ENCODE measurements at places on chromosomes 7 and 10. TPM values are rescaled to one million over a fixed set of nuclear protein-coding genes. Genes with fewer than 3 reads are reported as not detected.
A peak's percentile ranks its signal among the peaks of the same experiment; 100 is the strongest.

DNA sequence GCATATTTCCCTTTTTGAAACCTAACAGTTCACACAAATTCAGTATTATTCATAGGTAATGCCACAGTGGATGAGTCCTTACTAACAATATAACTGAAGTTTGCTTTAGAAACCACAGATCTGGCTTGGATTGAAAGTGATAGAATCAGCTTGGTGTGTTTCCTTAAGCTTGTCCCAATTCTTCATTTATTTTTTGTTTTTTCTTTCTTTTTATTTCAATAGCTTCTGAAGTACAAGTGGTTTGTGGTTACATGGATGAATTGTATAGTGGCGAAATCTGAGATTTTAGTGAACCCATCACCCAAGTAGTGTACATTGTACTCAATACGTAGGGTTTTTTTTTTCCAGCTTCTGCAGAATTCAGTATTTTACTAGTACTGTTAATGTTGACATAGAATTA lies 518.2 kb upstream of the SEMA3D start:
- no peaks in the 10 kb centered on the region for H3K36me3 ChIP-seq
- H3K27ac ChIP-seq = no peak overlapping the region
- no peak overlapping the region for H3K4me3 ChIP-seq

Gene KCND2
- 0.19 TPM for total RNA-seq

DNA sequence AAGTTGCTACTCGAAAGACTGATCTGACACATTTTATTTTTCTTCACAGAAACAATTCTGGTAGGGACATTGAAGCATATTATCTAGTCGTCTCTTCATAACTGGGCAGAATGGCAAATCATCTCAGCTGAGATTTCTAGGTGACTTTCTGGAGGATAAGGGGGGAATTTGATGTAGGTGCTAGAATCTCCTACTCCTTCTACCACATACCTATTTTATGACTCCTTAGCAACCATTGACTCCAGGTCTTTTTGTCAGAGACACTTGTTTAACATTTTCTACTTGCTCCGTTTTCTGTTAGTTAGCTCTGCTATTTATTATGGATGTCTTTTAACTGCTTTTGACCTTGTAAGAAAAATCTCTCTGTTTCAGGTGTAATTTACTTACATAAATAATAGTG lies 380.9 kb upstream of the SEMA3C start:
- H3K27me3 ChIP-seq = no peaks in the 10 kb centered on the region
- H3K4me1 ChIP-seq = no peaks in the 10 kb centered on the region
- H3K4me3 ChIP-seq = no peak overlapping the region
- no peak for DNase-seq
- H3K36me3 ChIP-seq = no peaks in the 10 kb centered on the region
- H3K27ac ChIP-seq = no peak overlapping the region

DNA sequence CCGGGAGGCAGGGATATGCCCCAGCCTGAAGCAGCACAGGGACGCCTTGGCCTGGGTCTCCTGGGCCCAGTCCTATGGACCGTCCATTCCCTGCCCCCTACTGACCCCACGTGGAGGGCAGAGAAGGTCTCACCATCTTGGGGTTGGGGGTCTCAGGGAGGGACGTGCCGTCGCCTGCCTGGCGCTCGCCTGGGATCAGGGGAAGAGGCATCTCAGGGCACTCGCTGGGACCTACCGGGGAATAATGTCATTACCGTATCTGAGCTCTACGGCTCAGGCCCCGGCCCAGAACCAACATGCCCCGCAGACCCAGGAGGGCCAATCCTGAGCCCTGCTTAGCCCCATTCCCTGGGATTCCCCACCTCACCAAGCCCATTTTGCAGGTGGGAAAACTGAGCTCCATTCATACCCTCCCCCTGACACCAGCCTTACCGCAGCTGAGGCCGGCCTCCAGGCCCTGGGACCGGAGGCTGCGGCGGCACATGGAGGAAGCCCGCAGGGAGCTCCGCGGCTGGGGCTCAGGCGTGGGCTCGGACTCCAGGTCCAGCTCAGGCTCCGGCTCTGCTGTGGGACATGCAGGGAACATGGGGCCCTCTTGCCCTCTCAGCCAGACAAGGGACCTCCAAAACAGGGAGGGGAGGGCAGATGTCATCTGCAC lies 40.7 kb downstream of the GRID2IP start:
- DNase-seq = no peak
- H3K36me3 ChIP-seq = no peaks in the 10 kb centered on the region
- H3K27ac ChIP-seq = no peak overlapping the region
- H3K4me1 ChIP-seq = no peaks in the 10 kb centered on the region

DNA sequence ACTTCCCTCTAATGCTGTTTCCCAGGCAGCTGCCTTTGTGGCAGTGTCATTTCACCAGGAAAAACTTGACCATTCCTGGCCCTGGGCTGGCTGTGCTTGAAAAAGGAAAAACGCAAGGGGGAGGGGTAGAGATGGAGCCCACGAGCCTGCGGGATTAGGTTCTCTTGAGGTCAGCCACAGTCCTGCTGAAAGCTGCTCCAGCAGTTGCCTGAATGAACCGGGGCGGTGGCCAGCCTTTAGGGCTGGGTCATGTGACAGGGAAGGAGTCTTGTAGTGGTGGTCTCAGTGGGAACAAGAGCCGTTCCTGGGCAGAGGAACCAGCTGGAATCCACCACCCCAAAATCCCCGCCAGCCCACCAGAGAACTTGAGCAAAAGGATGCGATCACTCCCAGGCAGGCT lies 51.2 kb upstream of the LRRC4 start:
- no peak overlapping the region for H3K4me3 ChIP-seq
- H3K27ac ChIP-seq = no peak overlapping the region
- no peaks in the 10 kb centered on the region for H3K27me3 ChIP-seq
- no peak for DNase-seq
- peaks cover 29% of the 10 kb centered on the region for H3K36me3 ChIP-seq

Gene EPHB4
- 7.3 TPM for total RNA-seq

Gene CTTNBP2
- 0.94 TPM for total RNA-seq

DNA sequence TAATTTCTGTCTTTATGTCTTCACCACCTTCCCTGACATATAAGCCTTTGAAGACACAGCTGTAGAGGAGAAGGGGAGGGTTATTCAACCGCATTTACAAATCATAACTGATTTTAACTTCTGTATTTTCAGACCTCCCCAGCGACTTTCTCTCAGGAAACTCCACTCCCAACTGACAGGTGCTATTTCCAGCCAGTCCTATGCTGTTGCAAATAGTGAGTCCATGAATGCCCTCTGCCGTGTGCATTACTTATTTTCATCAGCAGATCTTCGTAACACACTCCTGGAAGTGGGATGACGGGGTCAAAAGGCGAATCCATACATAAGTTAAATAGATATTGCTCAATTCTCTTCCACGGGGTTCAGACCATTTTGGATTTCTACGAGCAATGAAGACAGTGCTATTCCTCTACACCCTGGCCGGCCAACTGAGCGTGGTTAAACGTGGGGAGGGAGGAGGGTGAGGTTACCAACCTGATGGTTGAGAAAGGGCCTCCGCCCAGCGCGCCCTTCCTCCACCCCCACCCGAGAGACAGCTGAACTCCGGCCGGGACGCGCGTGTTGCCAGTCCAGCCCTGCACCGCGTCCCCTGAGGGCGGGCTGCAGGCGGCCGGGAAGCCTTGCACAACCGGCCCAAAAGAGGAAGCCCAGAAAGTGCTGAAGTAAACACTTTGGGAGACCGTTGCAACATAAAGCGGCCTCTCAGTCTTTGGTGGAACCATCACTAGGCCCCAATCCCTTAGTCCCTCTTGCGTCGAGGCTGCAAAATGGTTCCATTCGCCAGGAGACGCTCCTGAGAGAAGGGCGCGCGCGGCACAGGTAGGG lies at the start of gene APBB1IP:
Gene APBB1IP (plus strand): TSS at position 705 of the 825 bp plus-strand sequence. CDS start 53,986 bp downstream, outside the sequence.
- DNase-seq = peak; percentile 81
- H3K27ac ChIP-seq = peak within 1 kb of the TSS; percentile 99
- H3K27me3 ChIP-seq = no peaks in the 10 kb centered on the region
- peaks cover 13% of the 10 kb centered on the region for H3K4me1 ChIP-seq

Gene EZH2
- total RNA-seq = 36.0 TPM

Gene VIPR2
- total RNA-seq = 6.9 TPM

DNA sequence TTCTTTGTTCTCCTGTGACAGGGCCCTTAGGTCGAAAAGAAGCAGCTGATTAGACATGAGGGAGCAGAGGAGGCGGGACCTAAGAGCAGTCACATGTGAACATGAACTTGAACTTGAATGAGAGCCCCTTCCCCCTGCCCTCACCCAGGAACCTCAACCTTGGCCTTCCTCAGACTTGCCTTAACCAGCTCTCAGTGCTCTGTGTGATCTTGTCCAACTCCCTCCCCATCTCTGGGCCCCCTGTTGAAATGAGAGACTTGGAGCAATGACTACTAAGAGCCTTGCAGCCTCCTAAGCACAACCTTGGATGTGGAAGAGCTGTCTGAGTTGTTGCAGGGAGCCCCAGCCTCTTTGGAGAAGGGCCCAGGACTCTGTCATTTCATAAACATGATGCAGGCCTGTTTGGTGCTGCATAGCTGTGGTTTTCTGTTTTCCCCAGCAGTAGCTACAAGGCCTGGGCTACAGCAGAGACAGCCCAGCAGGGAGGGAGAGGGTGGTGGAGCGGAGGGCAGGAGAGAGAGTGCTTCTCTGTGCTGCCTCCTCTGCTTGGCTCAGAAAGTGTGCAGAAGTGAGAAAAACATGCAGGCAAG lies 123.9 kb upstream of the ZMIZ1 start:
- no peak overlapping the region for H3K4me3 ChIP-seq
- H3K27ac ChIP-seq = peak overlapping the region; percentile 88
- H3K36me3 ChIP-seq = no peaks in the 10 kb centered on the region
- peaks cover 2% of the 10 kb centered on the region for H3K4me1 ChIP-seq

Gene ENO4
- 0.14 TPM for total RNA-seq

DNA sequence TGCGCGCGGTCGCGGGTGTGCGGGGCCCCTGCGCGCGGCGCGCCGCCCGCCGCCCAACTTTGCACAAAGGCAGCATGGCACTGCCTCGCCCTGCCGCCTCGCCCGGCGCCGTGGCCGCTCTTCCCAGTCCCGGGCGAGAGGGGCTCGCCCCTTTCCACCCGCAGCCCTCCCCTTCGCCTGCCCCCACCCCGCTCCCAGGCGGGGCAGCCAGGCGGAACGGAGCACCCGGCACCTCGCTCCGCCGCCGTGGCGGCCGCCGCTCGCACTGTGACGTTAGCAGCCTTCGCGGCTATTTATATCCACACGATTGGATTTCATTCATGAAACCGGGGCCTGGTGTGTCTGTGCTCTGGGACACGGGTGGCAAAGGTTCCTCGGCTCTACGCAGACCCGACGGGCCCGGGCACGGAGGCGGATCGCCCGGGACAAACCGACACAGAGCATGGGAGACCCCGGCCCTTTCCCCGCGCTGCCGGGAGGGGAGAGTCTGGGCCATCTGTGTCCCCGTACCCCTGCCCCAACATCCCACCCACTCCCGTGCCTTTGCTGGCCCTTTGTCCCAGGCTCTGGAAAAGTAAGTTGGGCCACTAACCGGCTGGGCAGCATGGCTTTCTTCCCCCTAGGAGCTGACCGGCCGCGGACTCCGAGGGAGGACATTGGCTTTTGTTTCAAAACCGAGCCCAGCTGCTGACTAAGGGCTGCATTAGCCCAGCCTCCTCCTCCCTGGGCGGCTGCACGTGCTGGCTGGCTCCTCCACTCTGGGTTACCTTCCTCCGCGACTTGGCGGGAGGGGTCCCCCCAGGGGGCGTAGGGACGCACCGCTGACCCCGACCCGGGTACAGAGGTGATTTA lies at the start of gene RHOBTB1:
Gene RHOBTB1 (minus strand): TSS at position 128 of the 852 bp plus-strand sequence. CDS start 32,643 bp downstream, outside the sequence.
- peak; percentile 74 for DNase-seq
- H3K4me3 ChIP-seq = peak within 1 kb of the TSS; percentile 64
- peak within 1 kb of the TSS; percentile 82 for H3K27ac ChIP-seq
- H3K4me1 ChIP-seq = peaks cover 11% of the 10 kb centered on the region
- H3K27me3 ChIP-seq = peaks cover 17% of the 10 kb centered on the region
